ENCODE measurements at places on chromosomes 5 and 9.

GRCh38 chr5:150181027-150181426 lies 8.8 kb upstream of the SLC6A7 start:
- DNase-seq, result no peak

DNA sequence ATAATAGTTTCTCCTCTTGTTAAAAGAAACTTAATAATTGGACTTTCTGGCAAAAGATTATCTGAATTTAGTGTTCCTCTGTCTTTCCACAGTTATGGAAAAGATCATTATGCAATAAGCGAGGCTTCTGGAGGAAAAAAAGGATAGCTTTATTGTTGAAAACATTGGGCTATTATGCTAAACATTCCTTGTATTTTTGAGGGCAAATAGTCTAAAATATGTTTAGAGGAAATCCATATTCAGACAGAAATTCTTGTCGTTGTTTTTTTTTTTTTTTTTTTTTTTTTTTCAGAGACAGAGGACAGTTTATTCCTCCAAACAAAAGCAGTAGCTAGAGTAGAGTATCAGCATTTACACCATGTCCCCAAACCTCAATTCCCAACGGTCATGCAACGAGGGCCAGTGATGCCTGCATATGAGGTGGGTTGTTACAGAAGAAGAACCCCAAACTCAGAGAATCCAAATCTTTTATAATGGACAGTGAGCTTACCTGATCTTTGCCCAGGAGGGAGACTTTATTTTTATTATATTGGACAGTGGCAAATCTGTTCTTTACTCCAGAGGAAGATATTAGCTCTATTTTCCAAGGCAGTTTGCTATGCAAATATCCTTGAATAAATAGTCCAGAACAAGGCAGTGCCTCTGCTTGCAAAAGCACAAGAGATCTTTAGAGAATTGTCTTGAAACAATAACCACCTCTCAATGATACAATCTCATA lies 48.4 kb upstream of the CDK5RAP2 start:
- no peak for DNase-seq

DNA sequence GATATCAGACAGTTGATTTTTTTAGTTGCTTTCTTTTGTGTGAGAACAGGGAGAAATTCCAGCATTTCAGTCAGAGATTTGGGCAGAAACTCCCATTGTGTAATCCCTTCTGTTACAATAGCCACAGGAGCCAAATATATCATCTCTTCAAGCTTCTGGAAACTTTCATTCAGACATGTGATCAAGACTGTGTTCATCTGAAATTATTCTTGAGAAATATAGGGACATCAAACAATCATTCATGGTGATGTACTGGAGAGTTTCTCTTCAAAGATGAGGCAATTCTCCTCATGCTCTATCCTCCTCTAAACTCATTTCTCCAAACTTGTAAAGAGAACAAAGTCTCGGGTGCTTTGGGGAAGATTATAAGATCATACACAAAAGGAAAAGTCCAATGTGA lies 35.2 kb upstream of the CSNK1G3 start:
- no peak for DNase-seq

- no peak for DNase-seq
Observed at GRCh38 chr5:154446195-154447088, 645 bp downstream of the SAP30L start.

DNA sequence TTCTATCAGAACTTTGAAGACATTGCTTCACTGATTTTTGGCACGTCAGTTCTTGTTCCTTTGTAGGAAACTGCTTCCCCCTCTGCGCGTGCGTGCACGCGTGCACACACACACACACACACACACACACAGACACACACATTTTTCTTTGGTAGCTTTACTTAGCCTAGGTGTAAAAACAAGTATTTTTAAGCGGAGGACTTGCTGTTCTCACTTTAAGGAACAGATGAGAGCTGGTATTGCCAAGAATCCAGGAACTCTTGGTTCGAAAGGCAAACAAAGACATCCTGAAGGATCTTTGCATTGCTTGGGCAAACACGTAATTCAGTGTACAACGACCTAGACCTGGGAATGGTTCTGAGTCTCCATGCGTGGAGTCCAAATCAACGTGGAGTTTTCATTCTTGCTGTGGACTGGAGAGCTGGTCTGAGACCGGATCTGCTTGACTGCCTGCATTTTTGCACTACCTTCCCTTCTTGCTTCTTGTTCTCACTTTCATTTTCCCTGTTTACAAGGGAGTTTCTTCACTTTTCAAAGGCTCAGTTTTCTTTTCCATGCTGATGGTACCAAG lies 8.2 kb downstream of the TMEM268 start:
- DNase-seq, result no peak

GRCh38 chr5:103847060-103847459 lies 284.5 kb upstream of the NUDT12 start:
- DNase-seq, result no peak

- no peak for DNase-seq
Observed at GRCh38 chr5:156595132-156595787, 254.8 kb upstream of the PPP1R2B start.

- no peak for DNase-seq
Observed at GRCh38 chr9:106639873-106640568, 222.9 kb upstream of the ZNF462 start.

- no peak for DNase-seq
Observed at GRCh38 chr9:121529237-121529987, 29.8 kb upstream of the GGTA1 start.

DNA sequence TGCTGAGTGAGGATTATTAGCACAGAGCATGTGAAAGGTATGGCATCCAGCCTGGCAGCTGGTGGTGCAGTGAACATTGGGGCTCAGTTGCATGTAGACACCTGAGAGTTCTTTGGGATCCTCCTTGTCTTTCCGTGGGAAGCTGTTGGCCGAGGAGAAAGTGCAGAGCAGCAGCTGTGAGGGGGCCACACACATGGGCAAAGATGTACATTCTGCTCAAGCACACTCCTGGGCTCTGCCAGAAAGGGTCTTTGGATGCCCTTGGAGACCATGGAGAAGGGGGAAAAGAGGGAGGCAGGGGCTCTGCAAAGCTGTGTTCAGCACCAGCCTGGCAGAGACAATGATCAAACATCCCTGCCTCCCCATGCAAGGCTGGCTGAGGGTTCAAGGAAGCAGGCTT lies 138.7 kb upstream of the PITX1 start:
- no peak for DNase-seq

Data from NCI-H1930 (cell line).